ENCODE measurements at places on chromosomes 7 and 10.

DNA sequence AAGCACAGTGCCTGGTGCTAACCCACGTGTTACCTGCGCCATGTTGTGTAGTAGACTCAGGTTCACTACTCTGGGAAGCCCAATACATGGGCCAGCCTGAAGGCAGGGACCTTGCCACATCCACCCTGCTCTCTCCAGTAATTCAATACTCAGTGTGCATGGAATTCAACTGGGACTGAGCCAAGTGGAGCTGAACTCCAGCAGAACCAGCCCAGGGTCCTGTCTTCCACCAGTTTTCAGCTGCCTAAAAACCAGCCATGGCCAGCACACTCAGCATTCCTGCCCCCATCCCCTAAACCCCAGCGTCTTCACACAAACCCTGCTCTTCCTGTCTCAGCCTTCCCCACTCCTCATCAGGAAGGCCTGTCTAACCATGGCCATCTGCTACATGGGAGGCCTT lies 15.4 kb downstream of the FGF8 start:
- DNase-seq, result no peak

- no peak for DNase-seq
These were observed 472.6 kb upstream of the CNTNAP2 start for GRCh38 chr7:145643981-145644380.

GRCh38 chr10:93300288-93300917 lies 181.7 kb downstream of the MYOF start:
- no peak for DNase-seq

DNA sequence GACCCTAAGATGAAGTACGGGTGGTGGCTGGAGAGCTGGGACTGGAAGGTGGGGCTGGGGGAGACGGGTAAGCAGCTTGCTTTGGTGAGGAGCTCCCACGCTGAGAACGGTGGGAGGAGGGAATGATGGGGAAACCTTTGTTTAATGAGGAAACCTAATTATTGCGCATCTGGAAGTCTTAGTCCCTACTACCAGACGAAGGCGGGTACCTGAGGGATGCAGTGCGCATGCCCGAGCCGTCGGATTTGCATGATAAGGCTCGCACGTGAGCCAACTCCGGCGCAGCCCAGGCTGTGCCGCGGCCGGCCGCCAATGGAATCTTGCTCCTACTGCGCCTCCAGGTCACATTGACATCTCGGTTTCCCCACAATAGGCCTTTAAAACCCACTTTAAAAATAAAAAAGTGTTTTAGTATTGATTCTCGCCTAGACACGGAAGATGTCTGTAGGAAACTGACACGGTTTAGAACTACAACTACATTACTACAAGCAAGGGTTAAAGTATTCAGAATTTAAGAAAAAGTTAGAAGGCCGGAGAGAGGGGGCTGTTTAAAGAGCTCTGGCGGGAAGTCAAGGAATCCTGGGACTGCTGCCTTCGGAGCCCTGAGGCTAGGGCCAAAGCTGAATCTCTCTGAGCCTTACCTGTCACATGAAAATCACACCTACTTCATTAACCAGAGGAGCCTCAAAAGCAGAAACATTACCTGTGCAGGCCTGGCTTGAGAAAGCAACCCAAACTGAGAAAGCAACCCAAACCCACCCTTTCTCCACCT lies 12.1 kb upstream of the DLX6 start:
- DNase-seq, result no peak

DNA sequence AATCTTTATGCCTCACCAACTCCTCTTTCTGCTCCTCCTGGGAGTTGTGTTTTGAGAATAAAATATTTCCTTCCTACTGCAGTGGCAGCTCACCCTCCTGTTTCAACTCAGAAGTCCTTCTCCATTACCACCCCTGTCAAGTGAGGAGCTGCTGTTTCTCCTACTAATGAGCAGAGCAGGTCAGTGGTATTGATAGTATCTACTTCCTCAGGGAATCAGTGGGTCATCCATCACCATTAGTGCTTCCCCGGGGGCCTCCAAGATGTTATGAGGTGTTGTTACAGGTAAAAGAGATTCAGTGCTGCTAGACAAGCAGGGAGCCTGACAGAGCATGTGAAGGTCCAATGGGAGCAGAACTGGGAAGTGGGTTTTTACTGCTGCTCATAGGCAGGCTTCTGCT lies 795.2 kb downstream of the REEP3 start:
- no peak for DNase-seq

DNA sequence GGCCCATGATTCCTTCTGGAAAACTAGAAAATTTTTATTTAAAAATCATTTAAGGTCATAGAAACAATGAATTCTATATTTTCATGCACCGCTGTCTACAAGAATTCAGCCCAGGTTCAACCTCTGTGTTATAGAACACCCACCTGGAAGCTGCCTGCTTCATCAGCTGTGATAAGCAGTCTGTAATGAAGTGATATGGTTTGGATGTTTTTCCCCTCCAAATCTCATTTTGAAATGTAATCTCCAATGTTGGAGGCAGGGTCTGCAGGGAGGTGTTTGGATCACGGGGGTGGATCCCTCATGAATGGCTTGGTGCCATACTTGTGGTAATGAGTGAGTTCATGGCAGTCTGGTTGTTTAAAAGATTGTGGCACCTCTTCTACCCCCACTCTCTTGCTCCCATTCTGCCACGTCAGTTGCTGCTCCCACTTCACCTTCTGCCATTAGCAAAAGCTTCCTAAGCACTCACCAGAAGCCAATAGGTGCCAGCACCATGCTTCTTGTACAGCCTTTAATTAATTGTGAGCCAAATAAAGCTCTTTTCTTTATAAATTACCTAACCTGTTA lies 55.6 kb downstream of the MRPL32 start:
- no peak for DNase-seq

GRCh38 chr10:132918617-132919373 lies 23.6 kb downstream of the CFAP46 start:
- no peak for DNase-seq
